ENCODE measurements at places on chromosomes 4 and X.

GRCh38 chr4:16227462-16227868 lies 1.2 kb upstream of the TAPT1 start:
- DNase-seq = no peak

- DNase-seq = no peak
Observed at GRCh38 chr4:146957237-146957636, 11.6 kb upstream of the TTC29 start.

DNA sequence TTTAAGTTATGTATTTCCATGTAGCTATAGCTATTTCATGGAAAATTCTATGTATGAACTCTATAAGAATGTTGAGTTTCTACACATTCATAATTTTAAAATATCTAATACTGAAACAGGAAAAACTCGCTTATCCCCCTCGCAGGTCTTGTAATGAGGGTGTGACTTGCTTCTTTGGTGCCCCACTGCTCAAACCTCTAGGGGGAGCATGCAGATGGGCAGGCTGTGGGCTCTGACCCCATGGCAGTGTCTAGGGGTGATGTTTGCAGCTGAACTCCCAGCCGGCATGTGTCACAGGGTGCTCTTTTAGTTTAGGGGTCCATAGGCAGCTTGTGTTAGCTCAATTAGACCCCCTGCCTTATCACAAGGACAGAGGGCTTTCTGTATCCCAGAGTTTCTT lies 1825.7 kb upstream of the ADGRL3 start:
- no peak for DNase-seq

GRCh38 chr4:107519053-107519452 lies 201.0 kb downstream of the PAPSS1 start:
- no peak for DNase-seq

- no peak for DNase-seq
Observed at GRCh38 chr4:145338568-145338967, 143.1 kb upstream of the SMAD1 start.

GRCh38 chr4:5050520-5051277 lies 581 bp upstream of the STK32B start:
- DNase-seq = no peak

DNA sequence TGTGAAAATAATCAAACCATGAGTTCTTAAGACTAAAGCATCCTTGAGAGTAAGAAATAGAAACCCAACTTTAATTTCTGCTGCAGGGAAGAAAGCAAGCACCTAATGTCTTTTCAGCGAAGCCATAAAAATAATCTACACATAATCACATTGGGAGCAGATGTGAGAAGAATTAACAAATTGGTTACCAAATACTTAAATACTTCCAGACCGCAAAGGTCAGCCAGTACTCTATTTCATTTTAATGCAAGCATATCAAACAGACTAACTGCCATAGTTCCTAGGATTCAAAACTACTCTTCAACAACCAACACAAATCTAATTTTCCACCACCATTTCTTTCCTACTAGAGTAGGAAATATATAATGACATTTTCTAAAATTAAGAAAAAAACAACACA lies 144.8 kb upstream of the SLIT2 start:
- no peak for DNase-seq

GRCh38 chr4:12304905-12305304 lies 876.2 kb upstream of the HS3ST1 start:
- DNase-seq = no peak

- DNase-seq = no peak
Observed at GRCh38 chrX:100864657-100865391, 9.3 kb downstream of the NOX1 start.

All from stimulated activated naive CD4-positive, alpha-beta T cell treated with Interleukin-2 at 50 U/mL for 16 hours (primary cell).